Thyroid gland (tissue), 4 donors: ENCODE measurements at places on chromosomes 1 and 21.

GRCh38 chr1:224851210-224851847 is 78.1 kb upstream of the DNAH14 start:
- DNase-seq, result peak; percentile 73

DNA sequence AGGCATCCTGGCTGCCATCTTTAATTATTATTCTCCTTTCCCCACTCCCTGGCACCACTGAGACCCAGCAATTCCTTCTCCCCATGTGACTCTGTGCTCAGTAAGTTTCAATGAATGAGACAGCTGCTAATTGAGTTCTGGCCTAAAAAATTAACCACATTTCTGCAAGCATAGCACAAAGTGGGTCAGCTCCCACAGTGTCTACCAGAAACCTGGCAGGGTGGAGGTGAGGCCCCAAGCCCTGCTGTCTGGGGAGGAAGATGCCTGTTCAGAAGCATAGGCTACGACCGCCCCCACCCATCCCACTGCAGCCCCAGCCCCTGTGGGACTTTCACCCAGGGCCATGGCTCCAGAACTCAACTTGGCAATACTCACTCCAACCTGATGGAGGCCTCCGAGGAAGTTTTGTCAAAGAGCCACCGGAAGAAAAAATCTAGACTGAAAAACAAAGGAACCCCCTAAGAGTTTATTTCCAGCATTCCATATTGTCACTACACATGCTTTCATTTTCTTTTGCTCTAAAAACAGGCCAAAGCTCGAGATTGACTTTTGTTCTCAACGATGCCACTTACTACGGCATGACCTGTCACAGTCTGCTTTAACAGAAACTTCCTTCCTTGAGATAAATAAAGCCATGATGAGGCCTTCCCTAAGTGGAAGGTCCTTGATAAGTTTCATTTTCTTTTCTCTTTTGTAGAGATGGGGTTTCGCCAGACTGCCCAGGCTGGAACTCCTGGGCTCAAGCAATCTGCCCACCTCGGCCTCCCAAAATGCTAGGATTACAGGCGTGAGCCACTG is 26.5 kb downstream of the TMEM63A start:
- DNase-seq, result no peak

DNA sequence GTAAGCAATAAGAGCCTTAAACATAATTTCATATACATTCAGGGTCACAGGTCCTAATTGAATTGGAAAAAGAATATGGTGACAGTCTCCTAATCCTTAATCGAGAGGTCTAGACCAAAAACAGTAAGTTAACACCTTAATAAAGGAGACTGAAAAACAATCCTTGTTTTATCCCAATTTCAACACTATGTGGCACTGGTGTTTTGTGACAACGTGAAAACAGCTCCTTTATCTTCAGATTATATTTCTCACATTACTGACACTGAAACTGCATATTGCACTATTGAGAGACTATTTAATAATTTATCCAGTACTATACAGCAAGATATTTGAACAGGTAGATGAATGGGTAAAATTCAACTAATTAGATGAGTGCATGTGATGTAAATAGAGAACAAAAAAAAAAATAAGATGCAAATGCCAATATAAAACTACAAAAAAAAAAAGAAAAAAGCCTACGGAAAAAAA is 34.1 kb downstream of the TP53BP2 start:
- DNase-seq, result no peak

DNA sequence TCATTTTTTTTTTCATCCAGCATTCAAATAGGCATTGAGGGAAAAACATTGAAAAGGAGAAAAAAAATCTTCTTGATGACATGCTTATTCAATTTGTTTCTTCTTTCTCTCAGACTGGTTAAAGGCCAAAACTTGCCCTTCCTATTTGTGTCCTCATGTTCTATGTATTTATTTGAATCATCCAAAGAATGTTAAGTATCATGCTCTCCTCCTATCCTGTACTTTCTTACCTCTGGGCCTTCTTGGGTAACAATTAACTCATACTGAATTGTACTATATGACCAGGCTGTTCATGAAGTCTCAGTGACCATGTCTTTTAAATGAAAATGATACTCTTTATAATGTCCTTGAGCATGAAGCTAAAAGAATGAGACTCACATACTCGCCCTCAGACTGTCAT is 36.5 kb upstream of the DENND1B start:
- DNase-seq, result no peak

DNA sequence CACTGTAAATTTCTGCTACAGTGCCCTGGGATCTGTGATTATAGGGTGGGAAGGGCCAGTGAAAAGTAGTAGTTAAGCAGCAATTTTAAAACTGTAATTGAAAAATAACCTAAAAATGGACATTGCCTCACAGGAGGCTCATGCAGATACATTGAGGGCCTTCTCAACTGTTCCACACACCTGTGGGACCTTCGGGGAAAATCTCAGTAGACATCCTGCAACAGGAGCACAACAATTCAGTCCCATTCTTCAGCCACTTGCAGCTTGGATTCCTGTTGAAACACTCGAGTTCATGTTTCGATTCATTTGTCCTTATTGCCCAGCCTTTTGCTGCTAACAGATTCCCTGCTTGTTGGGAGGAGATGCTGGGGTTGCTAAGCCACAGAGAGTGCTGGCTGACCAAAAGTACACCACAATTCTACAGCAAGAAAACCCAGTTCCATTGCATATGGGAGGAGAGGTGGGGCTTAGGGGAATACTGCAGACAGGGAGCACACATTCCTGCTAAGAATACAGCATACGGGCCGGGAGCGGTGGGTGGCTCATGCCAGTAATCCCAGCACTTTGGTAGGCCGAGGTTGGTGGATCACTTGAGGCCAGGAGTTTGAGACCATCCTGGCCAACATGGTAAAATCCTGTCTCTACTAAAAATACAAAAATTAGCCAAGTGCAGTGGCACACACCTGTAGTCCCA is 4.5 kb downstream of the TMCC2 start:
- DNase-seq, result no peak

DNA sequence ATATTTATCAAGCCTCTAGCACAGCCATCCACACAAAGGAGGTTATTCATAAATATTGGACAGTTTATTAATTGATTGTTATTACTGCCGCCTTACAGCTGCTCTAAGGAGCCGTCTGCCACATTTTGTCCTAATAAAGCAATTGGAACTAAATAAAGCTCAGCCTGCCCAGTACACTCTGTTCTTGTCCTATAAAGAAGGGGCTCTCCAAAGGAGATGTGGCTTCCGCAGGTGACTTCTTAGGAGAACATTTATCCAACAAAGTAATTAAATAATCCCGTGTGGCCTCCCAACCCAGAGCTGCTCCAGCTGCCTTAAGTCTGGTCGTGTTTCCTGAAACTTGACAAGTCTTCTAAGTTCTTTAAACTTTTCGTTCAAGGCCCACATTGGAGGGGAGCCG is 497.7 kb downstream of the NPHP4 start:
- DNase-seq, result no peak

- no peak for DNase-seq
Observed at GRCh38 chr1:227299241-227299627, 19.1 kb downstream of the CDC42BPA start.

GRCh38 chr1:184019506-184019905 is 18.0 kb downstream of the COLGALT2 start:
- DNase-seq, result no peak

GRCh38 chr1:53001128-53001527 is 60.9 kb upstream of the PODN start:
- DNase-seq, result no peak

DNA sequence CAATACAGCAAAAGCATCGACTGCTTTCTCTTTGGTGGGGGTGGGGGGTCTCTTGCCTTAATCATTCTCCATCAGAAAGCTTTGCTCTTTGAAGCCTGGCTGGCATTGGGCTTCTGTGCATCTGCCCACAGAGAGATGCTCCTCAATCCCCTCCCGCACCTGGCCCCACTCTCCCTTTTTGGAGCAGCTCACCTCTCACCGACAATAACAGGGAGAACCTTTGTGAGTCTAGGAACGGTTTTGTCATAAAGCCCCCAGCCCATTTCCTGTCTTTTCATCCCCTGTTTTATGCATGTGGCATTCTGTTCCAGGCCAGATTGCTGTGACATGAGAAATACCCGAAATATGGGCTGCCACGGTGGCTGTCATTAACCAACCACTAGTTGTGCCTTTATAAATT is 469.0 kb upstream of the VAMP3 start:
- DNase-seq, result no peak

- peak; percentile 90 for DNase-seq
Observed at GRCh38 chr1:10714337-10715114, 81.9 kb downstream of the CASZ1 start.

DNA sequence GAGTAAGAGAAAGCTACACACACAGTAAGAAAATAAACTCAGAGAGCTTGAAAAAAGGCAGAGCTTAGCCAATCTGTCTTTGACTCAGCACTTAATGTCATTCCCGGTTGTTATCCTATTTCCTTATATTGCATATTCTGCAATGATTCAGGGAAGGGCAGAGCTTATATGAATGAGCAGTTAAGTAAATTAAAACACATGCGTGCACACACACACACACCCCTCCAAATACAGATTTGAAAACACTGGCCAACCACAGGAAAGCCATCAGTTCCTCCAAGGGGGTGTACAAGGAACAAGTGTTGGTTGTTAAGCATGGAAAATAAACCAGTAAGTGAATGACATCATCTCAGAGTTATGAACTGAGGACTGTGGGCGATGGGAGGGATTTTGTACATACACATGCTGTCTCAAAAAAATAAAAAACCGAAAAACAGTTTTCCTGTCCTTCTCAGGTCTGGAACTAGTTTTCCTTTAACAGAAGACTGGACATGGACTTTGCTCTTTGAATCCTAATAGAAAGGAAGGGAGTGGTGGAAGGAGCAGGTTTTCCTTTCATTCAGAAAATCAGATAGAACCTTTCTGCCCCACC is 1.0 kb downstream of the IQGAP3 start:
- no peak for DNase-seq

DNA sequence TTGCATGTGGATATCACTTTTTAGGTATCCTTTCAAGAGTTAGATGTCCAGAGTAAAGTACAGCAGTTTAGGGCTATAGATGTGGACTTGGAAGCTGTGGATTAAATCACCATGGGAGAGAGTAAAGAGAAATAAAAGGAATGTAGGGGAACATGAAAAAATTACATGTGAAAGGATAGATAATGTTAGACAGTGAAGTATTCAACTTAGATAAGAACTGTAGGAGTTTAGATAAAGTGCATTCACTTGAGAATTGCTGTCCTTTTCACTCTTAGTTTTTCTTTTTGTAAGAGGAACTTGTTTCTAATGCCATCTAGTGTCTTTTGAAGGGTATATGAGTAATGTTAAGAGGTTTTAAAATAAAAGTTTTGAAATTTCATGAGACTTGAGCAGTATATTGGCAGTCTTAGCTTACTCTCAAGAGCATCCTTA is 40.1 kb downstream of the MAST2 start:
- DNase-seq, result no peak

DNA sequence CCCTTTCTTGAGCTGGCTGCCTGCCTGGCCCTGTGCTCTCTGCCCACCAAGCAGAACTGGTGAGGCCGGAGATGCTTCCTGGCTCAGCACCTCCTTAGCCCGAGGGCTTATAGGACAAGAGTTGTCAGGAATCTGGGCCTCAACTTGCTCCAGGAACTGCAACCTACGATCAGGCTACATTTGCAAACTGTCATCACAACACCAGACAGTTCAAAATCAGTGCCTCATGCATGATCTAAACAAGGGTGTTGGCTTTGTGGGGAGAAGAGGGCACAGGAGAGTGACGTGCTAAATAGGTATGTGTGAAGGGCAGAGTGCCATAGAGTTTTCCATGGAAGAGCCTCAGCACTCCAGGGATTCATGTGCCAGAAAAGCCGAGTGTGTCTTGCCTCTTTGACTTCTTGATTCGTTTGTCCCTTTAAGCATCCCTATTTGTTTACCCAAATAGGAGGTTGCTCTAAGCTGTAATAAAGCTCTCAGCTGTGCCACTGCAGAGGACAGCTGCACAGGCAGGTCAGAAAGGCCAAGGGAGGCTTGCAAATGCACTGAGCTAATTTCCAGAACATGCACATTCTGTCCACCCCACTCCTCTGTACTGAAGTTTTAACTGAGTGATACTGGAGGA is 30.2 kb upstream of the NEK2 start:
- peak; percentile 58 for DNase-seq

GRCh38 chr1:226698659-226699058 is 40.4 kb downstream of the ITPKB start:
- DNase-seq, result no peak

- peak; percentile 61 for DNase-seq
Observed at GRCh38 chr21:39125752-39126485, 57.3 kb downstream of the PSMG1 start.

- no peak for DNase-seq
Observed at GRCh38 chr1:115640384-115640783, 1.4 kb upstream of the VANGL1 start.

- DNase-seq, result peak; percentile 58
Observed at GRCh38 chr1:84103197-84103992, 40.7 kb upstream of the PRKACB start.

DNA sequence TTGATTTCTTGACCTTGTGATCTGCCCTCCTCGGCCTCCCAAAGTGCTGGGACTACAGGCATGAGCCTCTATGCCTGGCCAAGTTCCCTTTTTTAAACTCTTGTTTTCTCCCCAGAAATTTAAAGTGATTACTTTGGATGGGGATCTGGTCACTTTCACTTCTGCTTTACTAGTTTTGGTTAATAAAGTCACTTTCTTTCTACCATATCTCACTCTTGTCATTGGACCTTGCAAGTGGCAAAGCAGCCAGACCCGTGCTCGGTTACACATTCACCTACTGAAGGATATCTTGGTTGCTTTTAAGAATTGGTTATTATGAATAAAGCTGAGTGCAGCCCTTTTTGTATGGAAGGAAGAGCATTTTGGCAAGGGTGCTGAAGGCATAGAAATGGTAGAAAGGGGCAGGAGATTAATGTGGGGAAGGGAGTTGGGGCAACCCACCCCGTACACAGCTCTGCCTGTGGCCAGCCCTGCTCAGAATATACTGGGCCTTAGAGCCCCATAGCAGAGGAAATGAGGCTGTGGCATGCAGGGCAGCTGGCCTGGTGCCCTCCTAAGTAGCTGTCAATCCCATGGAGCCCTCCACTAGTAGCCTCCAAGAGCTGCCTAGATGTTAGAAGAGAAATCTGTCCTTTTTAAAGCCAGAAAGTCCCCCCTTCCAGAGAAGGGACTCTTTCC is 40.7 kb downstream of the CD2 start:
- DNase-seq, result no peak

DNA sequence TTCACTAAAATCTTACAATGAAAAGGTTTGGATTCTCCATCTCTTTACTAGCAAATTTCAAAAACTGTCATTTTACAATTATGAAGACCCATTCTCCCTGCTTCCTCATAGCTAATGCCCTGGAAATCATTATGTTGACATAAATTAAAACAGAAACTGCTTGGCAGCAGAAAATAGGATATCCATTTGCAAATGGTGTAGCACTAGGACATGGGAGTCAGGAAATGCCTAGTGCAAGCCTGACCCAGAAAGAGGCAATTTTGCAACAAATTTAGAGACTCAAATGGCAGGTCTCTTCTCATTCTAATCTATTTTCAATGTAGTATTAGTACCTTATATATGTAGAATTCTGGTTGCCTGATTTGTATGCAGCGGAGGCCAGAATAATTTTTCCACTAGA is 2.2 kb downstream of the GBP5 start:
- DNase-seq, result no peak
